Peyer's patch (tissue), 4 donors: ENCODE measurements at places on chromosomes 1 and 21. TPM values are rescaled to one million over a fixed set of nuclear protein-coding genes. Genes with fewer than 3 reads are reported as not detected.

DNA sequence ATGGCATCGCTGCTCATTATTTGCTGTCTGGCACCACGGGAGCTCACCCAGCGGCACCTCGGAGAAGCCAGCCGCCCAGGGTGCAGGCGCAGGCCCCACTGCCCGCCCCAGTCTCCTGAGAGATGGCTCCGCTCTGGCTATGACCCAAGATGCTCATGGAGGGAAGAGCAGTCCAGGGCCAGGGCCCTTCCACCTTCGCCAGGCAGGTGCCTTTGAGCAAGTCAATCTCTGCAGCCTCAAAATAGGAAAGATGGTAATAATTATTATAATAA, 437.3 kb downstream of the KIF26B start:
- no peak for DNase-seq

The SHISAL2A gene
- 7.4 TPM for total RNA-seq

The RGS8 gene
- total RNA-seq = not detected

The TRIM45 gene
- total RNA-seq = 28.9 TPM
